Fibroblast of skin of left quadriceps (primary cell): ENCODE measurements at places on chromosomes 11 and 22.
A peak's percentile ranks its signal among the peaks of the same experiment; 100 is the strongest.

- no peak for DNase-seq
These were observed 6.2 kb upstream of the CRYBB2 start for GRCh38 chr22:25213221-25213620.

DNA sequence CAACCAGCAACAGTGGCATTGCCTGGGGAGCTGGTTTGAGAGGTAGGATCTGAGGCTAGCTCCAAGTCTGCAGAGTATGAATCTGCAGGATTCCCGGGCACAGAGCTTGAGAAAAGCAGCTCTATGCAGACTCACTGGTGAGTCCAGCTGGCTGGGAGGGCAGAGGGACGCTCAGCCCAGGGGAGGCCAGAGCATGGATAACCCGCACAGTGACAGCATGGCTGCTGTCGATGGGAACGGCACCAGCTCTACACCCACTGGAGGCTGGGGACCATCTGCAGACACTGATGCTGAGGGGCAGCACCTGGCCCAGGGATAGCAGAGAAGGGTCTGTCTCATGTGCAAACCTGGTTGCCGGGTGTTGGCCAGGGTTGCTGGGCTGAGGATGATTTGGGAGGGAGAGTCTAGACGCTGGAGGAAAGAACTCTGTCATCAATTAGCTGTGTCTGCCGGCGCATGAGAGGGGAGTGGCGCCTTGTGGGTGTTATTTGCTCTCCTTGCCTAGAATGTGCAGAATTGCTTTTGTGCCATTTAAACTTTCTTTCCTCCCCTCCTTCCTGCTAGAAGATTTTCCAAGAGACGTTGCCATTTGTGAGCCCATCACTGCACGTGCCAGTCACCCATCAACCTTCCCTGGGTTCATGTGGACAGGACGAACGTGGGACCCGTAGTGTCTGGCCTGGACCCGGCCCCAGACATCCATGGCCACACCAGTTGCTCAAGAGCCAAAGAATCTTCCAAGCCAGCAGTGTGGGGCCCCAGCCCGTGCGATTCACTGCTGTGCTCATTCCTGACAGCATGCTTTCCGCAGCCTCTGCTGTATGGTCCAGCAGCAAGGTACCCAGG, 19.1 kb upstream of the LINC01488 start:
- no peak for DNase-seq

DNA sequence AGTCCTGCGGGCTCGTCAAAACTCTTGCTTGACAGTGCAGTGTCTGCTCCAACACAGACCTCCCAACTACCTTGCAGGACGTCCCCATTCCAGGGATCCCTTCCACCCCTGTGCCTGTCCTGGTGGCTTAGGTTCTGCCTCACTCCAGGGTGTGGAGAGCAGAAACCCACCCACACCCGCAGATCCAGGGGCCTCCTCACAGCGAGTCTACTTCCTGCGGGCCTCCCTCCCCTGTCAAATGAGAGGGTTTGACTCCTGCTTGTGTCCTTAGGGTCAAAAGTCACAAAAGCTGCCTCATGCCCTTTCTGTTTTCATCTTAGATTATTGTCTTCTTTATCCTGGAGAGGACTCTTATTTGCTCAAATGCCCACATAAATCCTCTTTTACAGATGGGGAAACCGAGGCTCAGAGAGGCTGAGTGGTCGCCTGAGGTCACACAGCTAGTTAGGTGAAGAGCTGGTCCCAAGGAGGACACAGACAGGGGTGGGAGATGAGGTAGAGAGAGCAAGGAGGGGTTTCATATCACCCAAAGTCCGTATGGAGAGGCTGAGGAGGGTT, 81.1 kb upstream of the KCNQ1OT1 start:
- no peak for DNase-seq

DNA sequence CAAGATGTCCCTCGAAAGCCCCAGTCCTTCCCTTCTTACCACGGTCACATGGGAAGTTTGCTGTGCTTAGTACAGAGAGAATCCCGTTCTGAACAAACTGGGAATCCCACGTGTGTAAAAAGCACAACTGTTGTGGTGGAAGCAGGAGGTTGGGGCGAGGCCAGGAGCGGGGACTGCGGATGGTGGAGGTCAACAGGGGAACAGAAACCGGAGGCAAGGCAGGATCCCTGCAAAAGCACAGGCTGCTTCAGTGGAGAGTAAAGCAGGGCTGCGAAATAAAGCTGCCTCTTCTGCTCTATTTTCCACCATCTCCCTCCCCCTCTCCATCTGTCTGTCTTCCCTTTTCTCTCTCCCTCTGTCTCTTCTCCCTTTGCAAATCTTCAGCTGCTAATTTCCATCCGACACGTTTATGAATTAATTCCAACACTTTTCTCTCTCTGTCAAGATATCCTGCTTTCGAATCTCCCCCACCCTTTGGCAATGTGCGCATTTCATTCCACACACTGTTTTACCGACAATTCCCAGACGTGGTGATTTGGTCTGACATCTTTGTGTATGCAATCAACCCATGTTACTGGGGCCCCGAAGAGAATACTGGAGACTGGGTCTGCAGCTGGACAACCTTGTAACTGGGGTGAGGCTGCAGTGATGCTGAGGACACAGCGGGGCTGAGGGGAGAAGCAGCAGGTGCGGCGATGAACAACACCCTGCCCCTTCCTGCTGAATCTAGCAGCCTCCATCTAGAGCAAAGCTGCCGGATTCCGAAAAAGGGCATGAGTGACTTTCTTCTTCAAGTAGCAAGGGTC, 571.8 kb downstream of the OPCML start:
- DNase-seq: no peak

DNA sequence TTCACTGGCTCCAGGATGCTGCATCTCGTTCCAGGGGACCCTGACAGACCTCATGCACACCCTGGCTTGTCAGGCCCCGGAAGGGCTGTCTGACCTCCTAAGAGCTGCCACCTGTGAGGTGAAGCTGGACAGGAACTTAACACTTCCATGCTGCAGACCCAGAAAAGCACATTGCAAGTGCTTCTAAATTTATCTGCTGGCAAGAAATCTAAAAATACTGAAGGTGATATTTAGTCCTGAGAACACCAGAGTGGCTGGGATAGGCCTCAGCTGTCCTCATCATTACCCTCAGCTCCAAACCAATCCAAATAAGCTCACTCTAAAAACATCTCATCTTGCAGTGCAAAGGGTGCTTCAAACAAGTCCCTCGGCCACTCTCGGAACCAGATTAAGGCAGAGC, 46.7 kb downstream of the ABTB2 start:
- DNase-seq: no peak

GRCh38 chr22:44825310-44826150, 73.2 kb downstream of the ARHGAP8 start:
- no peak for DNase-seq

DNA sequence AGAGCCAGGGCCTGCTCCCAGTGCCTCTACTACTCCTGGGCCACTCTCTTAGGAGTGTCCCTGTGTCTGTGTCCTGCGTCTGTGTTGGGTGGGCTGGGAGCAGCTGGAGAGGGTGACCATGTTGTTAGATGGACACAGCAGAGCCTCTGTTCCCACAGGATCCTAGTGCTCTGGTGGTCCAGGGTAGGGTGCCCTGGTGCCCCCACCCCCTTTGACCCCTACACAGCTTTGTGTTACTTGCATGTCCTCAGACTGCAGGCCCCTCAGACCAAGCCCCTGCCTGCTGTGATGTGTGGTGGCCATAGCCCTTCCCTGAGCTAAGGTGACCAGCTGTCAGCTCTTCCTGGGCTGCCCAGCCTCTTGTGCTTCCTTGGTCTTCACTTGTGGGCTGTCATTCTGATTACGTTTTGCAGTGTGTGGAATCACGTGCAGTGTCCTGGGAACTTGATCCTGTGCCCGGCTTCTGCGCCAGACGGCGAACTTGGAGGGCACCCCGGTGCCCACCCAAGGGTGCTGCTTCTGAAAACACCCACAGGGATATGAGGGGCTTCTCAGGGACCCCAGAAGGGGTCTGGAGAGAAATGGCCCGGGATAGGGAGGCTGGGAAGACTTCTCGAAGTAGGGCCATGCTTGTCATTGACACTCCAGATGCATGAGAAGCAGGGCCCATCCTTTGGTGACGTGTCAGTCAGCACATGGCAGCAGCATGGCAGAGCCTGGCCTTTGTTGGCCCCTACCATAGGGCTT, 1.5 kb downstream of the TANGO2 start:
- no peak for DNase-seq

DNA sequence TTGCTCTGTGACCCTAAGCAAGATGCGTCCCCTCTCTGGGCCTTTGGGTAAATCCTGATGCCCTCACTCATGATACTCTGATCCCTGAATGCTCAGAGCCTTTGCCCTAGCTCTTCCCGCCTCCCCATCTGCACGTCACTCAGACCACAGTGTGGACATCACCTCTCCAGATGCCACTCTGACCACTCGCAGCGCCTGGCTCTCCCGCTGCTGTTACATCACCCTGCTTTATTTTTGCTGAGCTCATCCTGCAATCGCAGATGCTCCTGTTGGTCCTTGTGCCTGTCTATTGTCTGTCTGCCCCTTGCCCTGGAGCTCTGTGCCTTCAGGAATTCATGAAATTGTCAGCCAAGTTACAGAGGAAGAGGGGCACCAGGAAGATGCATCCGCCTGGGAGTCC, 5.5 kb downstream of the OSM start:
- no peak for DNase-seq

GRCh38 chr22:45090497-45090910, 73.2 kb upstream of the NUP50 start:
- no peak for DNase-seq

DNA sequence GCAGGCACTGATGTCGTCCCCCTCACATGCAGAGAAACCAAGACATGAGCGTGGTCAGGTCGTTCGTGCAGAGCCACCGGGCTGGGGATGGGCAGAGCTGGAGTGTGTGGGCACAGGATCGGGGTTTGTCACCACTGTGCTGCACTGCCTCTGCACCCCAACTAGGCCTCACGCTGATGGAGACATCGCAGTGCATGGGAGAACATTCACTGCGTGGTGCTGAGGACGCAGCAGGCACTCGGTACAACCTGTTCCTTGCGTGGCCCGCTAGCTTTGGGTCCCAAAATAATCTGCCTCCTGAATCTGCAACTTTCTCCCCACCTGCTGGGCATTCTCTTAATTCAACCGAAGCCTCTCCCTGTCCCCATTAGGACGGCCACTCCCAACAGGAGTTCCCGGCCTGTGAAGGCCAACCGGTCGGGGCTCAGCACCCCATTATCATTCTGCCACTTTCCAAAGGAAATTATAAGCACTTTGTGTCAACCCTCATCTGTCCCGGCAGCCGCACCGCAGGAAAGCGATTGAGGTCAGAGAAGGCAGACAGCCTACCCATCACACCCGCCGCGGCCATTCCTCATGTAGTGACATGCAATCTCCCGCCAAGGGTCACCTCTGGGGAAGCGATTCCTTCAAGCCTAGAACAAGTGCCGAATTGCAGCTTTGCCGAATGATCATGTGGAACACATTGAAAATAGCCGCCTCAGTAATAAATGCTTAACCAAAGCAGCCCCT, 490.4 kb downstream of the MN1 start:
- no peak for DNase-seq

DNA sequence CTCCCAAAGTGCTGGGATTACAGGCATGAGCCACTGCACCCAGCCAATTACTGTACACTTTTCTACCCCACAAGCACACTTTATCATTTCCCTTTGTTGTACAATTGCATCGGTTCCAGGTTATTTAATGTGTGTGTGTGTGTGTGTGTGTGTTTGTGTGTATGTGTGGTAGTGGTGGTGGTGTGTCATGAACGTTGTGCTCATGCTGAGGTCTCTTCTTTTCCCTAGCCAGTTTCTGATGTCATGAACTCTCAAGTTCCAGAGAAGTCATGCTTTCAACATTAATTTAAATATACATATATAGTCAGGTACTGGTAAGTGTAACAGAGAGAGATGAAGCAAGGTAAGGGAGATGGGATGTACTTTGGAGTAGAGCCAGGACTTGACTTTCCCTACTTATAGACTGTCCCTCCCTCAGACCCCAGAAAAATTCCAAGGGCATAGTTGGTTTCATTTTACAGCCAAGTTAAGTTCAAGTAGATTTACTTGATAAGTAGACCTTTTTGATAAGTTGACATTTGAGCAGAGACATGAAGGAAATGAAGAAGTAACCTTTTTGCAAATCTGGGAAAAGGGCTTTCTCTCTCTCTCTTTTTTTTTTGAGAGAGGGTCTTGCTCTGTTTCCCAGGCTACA, 42.7 kb downstream of the WEE1 start:
- no peak for DNase-seq

- DNase-seq: no peak
These were observed 30.6 kb upstream of the PANX2 start for GRCh38 chr22:50139843-50140415.

GRCh38 chr11:67491276-67492068, 8.6 kb downstream of the AIP start:
- DNase-seq: no peak

DNA sequence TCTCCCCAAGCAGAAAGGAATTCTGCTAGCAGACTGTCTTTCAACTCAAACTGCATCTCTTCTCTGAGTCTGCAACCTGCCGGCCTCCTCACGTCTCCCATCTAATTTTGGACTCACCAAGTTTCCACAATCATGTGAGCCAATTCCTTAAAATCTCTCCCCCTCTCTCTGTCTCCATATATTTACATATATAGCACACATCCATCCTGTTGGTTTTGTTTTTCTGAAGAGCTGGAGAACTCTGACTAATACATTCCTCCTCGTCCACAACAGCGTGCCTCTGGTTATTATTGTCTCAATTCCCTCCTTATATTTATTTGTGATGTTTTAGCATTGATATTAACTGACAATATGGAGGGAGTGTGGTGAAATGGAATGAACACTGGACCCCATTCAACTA, 29.6 kb upstream of the FJX1 start:
- DNase-seq: peak; percentile 77

DNA sequence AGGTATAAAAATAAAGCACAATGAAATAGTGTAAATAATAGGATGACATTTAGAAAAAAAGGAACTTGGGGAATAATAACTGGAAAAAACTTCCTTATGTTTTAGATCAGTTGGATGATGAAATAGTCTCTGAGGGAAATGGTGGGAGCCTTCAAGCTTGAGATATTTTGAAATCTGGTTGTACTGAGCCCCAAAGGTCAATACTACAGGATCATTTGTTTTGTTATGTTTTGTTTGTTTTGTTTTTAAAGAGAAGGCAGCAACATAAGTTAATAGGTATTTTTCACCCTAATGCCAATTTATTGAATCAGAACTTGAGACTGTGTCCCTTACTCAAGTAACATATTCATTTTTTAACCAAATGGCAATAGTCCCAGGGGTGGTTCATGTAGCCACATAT, 393.1 kb downstream of the ETS1 start:
- DNase-seq: no peak

DNA sequence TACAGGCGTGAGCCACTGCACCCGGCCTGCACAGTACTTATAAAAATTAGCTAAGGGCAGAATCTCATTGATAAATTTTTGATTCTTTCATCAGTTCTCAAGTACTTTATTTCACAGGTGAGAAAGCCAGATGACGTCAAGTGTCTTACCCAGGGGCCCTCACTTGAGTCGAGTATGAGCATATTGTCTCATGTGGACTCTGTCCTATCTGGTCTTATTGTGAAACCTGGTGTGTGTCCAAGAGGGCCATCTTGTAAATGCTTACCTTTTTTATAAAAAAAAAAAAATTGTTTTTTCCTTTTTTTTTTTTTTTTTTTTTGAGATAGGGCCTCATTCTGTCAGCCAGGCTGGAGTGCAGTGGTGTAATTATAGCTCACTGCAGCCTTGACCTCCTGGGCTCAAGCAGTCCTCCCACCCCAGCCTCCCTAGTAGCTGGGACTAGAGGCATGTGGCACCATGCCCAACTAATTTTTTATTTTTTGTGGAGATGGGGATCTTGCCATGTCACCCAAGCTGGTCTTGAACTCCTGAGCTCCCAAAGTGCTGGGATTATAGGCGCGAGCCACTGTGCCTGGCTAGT, 6.0 kb downstream of the ACO2 start:
- DNase-seq: no peak
